Common myeloid progenitor, CD34-positive (primary cell): ENCODE measurements at places on chromosomes 2 and 18.

GRCh38 chr18:46856973-46857372 is 60.3 kb downstream of the PIAS2 start:
- peak; percentile 13 for DNase-seq

DNA sequence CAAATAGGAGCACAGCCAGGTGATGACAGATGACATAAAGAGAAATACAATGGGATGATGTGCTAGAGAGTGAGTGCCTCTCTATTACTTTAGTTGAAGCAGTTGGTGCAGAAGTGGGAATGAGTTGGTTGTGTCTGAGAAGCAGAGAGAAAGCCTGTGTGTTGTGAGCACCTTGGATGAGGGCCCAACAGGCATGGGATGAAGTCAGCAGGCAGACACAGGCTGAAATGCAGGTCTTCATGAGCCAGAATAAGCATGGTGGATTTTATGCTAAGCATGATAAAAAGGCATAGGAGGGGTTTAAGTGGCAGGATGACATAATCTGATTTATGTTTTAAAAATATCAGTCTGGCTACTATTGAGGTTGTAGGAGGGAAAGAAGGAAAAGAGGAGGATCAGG is 71.5 kb downstream of the KLHL14 start:
- DNase-seq = no peak

DNA sequence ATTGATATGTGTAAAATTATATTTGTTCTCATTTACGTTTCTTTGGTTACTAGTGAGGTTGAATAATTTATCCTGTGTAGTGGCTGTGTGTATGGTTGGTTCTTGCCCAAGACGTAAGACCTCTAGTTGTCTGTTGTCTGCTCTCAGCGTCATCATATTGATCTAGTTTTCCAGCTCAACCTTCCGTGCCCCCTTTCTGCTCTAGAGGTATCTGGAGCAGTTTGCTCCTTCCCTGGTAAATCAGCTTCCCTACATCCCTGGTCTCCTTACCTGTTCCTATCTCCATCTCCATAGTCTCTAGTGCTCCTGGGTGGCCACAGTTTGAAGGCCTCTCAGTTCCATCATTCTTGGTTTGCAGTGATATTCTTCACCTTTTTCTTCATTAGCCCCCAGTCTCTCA is 1.2 kb downstream of the SMYD5 start:
- DNase-seq = no peak

DNA sequence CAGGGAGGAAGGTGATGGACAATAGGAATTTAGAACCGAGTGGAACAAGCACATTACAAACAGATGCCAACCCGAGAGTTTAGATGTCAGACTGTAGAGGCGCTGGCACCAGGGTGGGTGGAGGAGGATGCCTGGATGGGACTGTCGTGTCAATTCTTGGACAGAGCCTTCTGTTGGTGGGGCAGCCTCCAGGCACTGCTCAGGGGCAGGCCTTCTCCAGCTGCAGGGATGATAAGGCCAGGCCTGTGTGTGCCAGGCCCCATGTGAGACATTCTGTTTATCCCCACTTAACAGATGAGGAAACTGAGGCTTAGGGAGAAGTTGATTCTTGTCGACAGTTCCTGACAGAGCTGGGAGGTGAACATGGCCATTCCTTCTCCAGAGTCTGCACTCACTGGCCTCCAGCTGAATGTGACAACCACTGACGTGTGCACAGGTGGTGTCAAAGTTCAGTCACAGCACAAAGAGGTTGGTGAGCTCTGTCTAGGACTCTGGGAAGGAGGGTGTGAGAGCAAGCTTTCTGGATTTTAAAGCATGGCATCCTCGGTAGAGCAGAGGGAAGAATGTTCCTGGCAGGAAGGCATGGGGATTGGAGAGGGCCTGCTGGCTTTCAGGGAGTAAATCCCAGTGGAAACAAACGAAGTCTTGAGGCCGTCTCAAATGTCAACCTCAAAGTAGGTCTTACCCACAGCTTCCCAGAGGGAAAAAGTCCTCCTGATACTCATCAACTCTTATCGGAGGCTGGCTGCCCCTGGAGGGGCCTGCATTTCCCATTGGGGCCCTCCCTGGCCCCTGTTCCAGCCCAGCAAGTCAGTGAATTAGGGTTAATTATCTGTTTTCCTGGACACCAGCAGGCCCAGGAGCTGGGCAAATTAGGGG is 52.4 kb downstream of the GLI2 start:
- DNase-seq = no peak

DNA sequence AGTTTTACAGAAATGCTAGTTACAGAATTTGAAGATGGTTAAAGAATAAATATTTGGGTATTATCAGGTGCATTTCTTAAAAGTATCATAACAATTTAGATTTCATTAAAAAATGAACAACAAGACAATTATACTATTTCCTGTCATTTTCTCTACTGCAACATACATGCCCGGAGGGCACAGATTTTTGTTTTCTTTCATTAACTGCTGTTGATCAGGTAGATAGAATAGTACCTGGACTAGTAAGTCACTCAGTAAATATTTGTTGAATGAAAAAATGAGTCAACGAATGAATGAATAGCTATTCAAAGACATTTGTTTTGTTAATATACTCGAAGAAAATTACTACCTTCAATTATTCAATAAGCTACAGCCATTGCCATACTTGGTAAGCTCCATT is 531.2 kb upstream of the VRK2 start:
- no peak for DNase-seq

- DNase-seq = no peak
These were observed 19.3 kb downstream of the GEMIN6 start for GRCh38 chr2:38797250-38797676.

GRCh38 chr2:102021779-102022178 is 30.0 kb downstream of the IL1R2 start:
- no peak for DNase-seq

DNA sequence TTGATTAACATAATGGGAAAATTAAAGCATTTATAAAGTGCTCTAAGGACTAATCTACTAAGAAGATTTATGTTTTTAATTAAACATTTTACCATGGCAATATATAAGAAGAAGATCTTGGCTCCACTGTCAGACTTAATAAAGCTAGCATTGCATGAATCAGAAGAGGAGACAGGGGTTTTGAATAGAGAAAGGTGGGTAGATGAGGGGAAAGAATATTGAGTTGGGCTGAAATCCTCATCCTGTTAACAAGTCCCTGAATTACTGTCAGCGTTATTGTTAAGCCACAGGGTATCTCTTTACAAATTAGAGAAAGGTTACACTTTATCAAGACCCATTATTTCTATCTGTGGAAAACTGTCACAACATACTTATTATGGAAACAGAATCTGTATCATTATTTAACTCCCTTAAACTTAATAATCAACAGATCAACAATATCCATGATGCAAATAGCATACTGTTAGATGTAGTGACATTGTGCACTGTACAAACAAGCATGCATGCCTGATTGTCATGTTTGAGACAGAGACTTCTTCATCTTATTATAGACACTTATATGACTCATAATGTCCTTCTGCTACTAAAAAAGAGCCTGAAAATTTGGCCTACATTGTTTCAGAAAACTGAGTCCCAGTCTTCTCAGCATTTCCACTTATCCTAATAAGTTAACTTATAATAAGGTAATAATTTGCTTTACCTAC is 304.1 kb downstream of the NRXN1 start:
- no peak for DNase-seq

GRCh38 chr2:169007941-169008340 is 23.2 kb downstream of the ABCB11 start:
- DNase-seq = no peak

DNA sequence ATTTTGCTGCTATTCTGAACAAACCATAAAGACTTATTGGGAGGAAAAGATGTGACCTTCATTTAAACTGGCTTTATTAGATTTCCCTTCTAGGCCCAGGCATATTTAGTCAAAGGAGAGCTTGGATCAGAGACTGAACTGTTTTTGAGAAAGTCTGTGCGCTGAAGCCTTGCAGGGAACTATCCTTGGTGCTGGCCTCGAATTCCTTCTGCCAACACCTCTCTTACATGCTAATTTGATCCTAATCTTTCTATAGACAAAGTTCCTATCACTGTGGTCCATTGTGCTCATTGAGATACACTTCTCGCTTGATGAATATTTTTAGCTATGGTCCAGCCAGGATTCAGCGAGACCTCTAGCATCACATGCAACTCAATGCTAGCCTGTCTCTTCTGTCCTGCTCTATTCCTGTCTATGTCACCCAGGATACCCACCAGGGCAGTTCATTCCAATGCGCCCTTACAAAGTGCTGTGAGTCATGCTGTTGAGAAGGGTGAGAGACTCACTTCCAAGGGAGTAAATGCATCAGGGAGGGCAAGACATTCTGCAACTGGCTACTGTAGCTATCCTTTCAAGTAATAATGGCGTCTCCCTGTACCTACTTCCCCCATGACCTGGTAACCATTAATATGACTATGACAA is 356.7 kb upstream of the LYPD1 start:
- DNase-seq = no peak

DNA sequence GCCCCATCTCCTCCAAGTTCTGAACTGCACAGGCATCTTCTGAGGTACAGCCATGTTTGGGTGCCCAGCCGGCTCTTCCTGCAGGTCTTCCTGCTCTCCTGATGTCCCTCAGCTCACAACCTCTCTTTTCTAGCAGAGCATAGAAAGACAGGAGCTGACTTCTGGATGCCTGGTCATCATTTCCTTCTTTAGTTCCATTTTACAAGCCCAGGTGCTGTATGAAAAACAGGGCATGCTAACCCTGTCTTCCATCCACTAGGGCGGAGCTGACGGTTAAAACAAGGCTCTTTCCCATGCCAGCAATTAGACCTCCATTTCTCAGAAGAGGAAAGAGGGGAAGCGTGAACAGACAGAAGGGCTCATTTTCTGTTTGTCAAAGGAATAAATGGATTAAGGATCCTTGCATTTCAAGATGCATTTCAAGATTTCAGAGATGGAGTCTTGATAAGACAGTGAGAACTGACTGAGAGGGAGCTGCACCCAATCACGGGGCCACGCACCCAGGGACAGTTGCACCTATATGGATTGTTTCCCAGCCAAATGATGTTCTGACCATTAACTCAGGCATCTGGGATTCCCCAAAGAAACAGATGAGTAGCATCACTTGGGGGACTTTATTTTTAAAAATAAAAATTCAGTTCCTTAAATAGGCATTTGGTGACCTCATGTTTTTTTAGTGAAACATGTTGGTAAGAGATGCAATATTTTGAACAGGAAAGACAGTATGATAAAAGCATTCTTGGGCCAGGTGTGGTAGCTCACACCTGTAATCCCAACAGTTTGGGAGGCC is 45.8 kb upstream of the EML6 start:
- no peak for DNase-seq

- peak; percentile 76 for DNase-seq
These were observed 261.0 kb upstream of the CXCR4 start for GRCh38 chr2:136378712-136379595.

GRCh38 chr2:188330316-188331053 is 38.8 kb downstream of the GULP1 start:
- no peak for DNase-seq
